ENCODE measurements at places on chromosomes 16 and 17.

DNA sequence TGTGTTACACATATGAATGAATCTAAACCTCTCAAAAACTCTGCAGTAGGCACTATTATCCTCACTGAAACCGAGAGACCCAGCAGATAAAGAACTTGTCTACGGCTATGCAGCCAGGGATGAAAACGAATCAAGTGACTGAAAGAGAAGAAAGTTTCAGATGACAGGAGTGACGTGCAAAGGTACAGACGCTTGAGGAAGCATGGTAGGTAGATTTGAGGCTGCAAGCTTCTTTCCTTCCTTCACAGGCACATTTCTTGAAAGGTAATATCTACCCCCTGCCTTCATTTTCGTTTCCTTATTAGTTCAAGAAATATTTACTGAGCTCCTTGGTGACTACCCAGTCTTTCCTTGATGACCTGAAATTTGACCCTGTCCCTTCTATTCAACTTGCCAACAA, 211.5 kb upstream of the AXIN2 start:
- H3K4me3 ChIP-seq, result no peak overlapping the region
- H3K27ac ChIP-seq, result no peak overlapping the region
- no peaks in the 10 kb centered on the region for H3K4me1 ChIP-seq
- no peaks in the 10 kb centered on the region for H3K27me3 ChIP-seq
- DNase-seq, result no peak

DNA sequence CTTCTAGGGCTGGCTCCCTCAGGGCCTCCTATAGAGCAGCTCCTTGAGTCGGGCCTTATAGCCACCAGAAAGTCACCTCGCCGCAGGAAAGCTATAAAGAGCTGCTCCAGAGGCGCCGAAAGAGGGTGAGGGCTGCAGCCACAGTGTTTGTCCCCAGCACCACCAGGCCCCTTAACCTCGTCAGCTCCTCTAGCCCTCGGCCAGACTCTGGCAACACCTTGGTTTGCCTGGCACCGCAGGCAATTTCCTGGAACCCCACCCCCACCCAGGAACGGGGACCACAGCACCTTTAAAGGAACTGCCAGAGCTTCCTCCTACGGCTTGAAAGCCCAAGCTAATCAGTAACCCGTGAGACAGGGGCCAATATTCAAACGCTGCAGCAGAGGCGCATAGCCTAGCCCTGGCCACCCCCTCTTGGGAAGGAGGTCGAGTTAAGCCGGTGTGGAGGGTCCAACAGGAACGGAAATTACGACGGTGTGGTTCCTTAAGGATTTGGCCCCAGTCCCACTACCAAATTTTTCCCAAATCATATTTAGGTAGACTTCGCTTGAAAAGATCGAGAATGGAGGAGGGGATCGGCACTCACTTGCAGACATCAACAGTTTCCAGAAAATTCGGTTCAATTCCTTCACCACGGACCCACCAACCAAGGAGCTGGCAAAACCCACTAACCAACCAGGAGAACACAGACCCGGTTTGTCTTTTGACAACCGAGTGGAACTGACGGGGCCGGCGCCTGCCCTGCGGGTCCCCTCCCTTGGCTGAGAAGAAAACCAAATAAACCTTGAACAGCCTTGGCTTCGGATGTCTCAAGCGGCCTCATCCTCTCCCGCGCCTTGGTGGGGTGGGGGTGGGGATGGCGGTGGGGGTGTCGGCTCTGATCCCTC, 3.0 kb downstream of the HOXB6 start:
- no peak for DNase-seq
- no peak overlapping the region for H3K27ac ChIP-seq
- H3K4me3 ChIP-seq, result peak overlapping the region; percentile 43

GRCh38 chr17:76054112-76054476, 18.2 kb downstream of the SRP68 start:
- no peak overlapping the region for H3K27ac ChIP-seq
- peaks cover 5% of the 10 kb centered on the region for H3K36me3 ChIP-seq
- H3K4me3 ChIP-seq, result no peak overlapping the region
- H3K4me1 ChIP-seq, result peaks cover 2% of the 10 kb centered on the region

GRCh38 chr17:47829870-47830269, 1.5 kb downstream of the MRPL10 start:
- DNase-seq, result no peak
- H3K4me1 ChIP-seq, result peaks cover 10% of the 10 kb centered on the region
- H3K27me3 ChIP-seq, result no peaks in the 10 kb centered on the region
- peaks cover 9% of the 10 kb centered on the region for H3K36me3 ChIP-seq
- H3K4me3 ChIP-seq, result no peak overlapping the region
- no peak overlapping the region for H3K27ac ChIP-seq
